ENCODE measurements at places on chromosomes 3 and 15.

DNA sequence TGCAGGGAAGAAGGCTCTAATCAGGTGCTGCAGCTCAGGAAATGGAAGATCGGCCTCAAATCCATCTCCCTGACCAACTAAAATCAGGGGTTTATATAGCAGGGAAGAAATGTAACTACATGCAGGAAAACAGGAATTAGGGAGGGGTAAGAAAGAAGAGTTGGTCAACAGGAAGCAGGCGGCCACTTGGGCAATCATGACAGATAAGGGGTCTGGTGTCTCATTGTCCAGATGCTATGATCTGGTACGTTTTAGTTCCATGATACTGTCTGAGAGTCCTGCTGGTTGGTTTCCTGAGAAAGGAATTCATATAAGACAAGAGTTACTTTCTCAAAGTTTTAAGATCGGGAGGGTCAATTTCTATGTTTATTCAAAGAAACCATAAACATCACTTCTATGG lies 24.2 kb downstream of the KATNBL1 start:
- no peak for DNase-seq

DNA sequence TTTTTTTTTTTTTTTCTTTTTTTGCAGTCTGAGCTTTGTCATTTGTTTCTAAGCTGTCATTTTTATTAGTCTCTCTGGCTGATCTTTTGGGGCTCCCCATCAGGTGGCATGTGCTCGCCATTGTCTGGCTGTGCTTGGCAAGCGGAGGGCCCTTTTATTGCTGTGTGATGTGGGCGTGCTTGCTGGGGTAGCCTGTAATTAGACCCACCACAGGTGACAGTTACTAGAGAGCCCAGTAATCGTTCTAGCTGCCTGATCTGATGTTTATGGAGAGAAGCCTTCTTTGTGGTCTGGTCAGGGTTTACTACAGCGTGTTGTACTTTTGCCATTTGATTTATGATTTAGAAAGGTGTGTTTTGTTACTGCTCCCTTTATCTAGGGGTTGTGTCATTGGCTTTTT lies 179.9 kb downstream of the MCTP2 start:
- no peak for DNase-seq

DNA sequence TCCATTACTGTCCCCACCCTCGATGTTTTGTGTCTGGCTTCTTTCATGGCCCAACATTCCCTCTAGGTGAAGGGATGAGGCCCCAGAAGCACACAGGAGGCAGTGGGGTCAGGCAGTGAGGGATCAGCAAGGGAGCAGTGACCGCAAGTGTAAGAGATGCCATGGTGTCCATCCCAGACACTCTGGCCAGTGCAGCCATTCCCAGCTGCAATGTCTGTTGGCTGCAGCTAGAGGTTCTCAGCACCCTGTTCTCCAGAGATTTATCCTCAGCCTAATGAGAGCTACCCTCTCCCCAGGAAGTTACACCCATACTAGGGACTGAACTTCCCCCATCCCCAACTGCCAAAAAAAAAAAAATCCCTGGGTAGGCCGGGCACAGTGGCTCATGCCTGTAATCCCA lies 40.2 kb downstream of the TRANK1 start:
- peak; percentile 2 for DNase-seq

GRCh38 chr15:22961762-22962161 lies 18.4 kb downstream of the CYFIP1 start:
- DNase-seq, result no peak

DNA sequence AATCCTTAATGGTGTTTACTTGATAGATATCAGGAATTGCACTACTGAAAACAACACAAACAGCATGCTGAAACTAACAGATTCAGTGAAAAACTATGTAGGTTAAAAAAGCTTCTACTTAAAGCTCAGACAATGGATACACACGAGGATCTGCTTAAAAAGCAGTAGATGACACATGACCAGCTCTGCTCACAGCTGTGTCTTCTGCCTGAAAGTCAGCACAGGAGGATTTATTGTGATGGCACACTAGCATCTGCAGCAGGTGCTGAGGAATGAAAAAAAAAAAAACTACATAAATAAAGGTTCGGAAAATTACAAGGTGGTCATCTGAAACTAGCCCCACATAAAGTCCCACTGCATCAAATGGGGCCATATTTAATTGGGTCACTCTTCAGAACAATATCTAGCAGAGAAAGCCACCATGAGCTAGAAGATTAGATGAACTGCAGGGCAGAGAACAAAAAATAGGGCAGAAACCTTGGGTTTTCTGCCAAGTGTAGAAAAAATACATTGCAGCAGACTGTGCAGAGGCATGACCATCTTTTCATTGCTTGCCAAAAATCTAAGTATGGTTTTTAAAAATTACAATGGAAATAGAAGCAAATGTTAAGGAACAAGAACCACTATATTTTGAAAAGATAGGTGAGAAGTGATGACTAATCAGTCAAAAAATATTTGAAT lies 13.2 kb upstream of the GOLM2 start:
- no peak for DNase-seq

GRCh38 chr15:31338879-31339557 lies 12.4 kb downstream of the KLF13 start:
- no peak for DNase-seq

- DNase-seq, result no peak
Measured at GRCh38 chr3:53597136-53597915, 102.9 kb downstream of the CACNA1D start.

DNA sequence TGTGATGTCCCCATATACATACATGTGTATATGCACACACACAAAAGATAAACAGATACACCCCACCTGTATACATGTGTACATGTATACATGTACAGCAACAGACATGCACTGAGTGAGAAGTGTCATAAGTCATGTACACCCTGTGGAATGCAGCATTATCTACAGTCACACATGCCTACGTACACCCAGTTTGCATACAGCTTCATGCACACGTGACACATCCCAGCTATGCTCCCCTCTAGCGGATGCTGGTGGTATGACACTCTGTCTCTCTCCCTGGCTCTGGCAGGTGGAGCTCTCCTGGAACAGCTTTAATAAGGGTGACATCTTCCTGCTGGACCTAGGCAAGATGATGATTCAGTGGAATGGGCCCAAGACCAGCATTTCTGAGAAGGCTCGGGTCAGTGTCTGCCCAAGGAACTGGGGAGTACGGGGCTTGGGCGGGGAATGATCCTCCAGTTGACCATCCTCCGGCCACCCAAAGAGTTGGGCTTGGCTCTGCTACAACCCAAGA lies 6.3 kb downstream of the VILL start:
- DNase-seq, result peak; percentile 62

DNA sequence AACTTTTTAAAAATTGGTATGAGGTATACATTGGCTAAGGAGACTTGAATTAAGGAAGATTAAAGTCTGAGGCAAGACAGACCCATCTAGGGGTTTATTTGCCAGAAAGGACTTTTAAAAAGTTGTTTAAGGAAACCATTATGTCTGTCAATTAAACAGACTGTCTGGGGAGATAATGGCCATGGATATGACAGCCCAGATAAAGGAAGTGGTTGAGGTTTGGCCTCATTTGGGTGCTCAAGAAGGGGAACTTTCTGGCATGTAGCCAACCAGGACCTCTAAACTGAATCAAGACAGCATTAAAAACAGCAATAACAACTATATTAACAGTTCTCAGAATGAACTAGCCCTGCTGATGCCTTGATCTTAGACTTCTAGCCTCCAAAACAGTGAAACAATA lies 9.9 kb upstream of the CD200R1L start:
- no peak for DNase-seq

- no peak for DNase-seq
Measured at GRCh38 chr3:52361898-52362297, 45.8 kb downstream of the DNAH1 start.

- DNase-seq, result no peak
Measured at GRCh38 chr15:89976246-89976600, 24.9 kb upstream of the ZNF710 start.

DNA sequence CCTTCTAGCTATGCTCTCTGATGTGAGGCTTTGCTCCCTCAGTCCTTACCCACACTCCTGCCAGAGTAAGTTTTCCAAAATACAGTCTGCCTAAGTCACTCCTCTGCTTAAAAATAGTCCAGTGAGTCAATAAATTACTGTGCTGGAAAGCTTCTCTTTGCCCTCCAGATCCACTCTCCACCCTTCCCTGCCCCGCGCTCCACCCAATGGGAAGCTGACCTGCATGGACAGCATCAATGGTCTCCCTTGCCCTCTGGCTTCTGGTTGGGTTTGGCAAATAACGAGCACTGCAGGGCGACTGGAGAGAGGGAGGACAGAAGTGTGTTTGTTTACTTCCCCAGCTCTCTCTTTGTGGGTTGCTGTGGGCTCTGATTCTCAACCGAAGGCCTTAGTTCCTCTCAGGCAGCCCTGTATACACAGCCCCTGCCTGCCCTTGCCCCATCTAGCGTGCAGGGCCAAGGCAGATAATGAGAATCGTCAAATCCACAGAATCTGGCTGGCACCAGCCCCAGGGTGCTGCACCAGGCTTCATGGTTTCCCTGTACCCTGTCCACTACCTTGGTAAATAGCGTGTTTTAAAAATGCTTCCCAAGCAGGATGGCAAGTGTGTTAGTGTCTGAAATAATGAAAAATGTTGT lies 110.4 kb downstream of the ADAMTSL3 start:
- no peak for DNase-seq

GRCh38 chr3:9915254-9916141 lies 1.4 kb upstream of the IL17RC start:
- no peak for DNase-seq

DNA sequence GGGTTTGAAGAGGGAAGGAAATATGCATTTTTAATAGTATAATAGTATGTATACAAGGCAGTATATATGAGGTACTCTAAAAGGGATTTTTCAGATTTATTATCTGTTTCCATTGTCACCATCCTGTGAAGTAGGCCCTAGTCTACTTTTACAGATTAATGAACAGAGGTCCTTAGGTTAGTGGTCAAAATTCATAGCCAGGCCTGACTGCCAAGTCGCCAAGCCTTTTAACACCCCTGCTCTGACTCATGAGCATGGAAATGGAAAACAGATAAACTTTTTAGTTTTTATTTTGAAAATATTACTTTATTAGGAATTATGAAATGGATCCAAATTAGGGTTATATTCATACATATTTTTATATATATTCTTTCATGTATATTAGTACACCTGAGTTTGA lies 146.9 kb downstream of the BBX start:
- no peak for DNase-seq

GRCh38 chr3:5185093-5185673 lies 2.3 kb upstream of the EDEM1 start:
- DNase-seq, result no peak

DNA sequence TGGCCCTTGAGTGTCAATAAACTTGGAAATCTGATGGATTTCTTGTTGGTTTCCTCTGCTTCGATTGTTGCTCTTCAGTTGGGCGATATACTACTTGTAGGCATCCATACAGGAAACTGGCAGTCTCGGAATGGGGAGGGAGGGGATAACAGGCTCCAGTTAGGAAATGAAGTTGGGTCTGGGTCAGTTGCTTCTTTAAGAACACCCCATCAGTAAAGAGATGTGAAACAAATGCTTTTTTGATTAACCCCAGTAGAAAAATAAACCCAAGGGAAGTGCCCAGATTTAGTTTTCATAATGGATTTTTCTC lies 681 bp downstream of the CHMP2B start:
- DNase-seq, result no peak

DNA sequence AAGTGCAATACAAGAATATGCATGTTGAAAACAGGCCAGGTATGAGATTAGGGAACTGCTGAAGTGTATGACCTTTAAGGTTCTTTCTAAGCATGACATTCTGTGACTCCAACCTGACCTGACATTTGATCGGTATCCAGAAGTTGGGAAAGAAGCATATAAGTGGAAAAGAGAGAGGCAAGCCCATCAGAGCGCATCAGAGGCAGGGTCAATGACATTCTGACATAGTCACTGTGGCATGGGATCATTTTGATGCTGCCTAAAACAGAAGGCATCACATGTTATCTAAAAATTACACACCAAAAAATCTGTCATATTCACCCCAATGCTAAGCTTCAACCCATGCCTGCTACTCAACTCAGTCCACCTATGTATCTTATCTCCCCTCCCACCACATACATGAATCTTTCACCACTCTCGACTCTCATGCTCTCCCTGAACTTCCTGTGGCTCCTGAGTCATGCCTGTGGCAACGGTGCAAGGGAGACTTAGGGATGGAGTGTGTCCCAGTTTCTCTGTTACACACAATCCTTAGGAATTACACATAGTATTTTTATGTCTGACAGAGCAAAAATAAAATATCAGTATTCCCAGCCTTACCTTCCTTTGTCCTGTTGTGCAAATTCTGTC lies 20.5 kb upstream of the LRRN1 start:
- DNase-seq, result no peak

- DNase-seq, result no peak
Measured at GRCh38 chr3:71797455-71797854, 12.5 kb upstream of the PROK2 start.

- DNase-seq, result no peak
Measured at GRCh38 chr3:37945156-37945806, 45.3 kb upstream of the VILL start.

DNA sequence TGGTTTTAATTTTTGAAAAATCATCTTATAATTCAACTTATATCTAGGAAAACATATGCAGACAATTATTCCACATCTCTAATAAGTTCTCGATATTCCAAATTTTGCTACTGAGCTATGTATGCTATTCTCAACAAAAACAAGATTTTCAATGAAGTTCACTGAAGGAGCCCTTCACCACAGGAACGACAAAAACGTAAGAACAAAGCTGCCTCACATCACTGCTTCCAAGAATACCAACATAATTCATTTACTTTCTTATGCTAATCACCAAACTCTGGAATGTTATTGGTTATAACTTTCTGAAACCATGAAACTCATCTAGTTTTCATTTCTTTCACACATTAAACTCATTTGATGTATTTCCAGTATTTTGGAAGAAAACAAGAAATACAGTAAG lies 49.7 kb downstream of the GNB4 start:
- no peak for DNase-seq

DNA sequence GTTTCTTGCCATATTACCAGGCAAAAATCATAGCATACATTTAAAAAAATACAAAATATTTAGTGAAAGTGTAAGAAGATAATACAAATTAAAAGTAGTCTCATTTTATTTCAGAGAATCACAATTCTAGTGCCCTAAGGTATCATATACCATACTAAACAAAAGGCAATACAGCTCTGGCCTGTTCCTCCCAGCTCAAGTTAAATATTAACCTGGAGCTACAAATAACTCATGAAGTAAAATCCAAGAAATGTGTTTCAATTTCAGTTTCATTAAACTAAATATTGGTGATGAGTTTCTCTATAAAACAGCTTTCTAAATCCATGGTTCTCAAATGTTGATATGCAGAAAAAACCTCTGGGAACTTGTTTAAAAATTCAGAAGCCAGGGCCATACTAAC lies 67.7 kb downstream of the INO80 start:
- DNase-seq, result no peak

DNA sequence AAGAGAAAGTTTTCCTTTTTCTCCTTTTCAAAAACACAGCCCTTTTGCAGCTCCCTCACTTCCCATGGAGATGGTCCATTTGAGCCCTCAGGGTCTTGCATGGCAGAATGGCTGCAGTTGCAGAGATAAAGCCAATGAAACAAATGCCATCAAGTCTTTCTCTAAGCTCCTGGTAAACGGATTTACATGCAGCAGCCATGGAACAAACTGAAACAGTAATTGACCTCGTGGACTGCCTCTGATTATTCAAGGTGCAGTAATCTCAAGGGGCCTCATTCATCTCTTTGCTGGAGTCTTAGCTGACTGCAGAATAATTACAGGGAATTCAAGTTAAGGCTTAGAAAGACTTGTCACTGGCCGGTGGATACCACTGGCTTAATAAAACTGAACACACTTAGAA lies 125.1 kb downstream of the SQOR start:
- DNase-seq, result no peak

- no peak for DNase-seq
Measured at GRCh38 chr3:72009851-72010443, 225.0 kb upstream of the PROK2 start.

Measured in RWPE1 (cell line).